ENCODE measurements at places on chromosomes 5 and 9.

- DNase-seq, result no peak
Observed at GRCh38 chr5:103519550-103519949, 43.0 kb downstream of the NUDT12 start.

GRCh38 chr5:150672237-150672883 lies 11.3 kb downstream of the MYOZ3 start:
- no peak for DNase-seq

DNA sequence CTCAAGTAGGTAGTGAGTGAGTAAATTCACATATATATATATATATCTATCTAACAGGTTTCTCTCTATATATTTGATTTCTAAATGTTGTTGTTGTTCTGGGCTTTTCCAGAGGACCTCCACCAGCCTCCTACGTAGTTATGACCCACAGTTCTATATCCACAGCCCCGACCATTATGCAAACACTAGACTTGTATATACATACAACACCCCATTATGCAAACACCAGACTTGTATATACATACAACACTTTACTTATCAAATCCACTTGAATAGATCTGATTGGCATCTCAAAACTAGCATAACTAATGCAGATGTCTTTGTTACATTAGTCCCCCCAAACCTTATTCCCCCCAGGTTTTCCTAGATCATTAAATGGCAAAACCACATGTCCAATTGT lies 108.7 kb downstream of the JAKMIP2 start:
- DNase-seq, result no peak

GRCh38 chr5:137478043-137478442 lies 21.1 kb downstream of the SPOCK1 start:
- DNase-seq, result peak; percentile 37

DNA sequence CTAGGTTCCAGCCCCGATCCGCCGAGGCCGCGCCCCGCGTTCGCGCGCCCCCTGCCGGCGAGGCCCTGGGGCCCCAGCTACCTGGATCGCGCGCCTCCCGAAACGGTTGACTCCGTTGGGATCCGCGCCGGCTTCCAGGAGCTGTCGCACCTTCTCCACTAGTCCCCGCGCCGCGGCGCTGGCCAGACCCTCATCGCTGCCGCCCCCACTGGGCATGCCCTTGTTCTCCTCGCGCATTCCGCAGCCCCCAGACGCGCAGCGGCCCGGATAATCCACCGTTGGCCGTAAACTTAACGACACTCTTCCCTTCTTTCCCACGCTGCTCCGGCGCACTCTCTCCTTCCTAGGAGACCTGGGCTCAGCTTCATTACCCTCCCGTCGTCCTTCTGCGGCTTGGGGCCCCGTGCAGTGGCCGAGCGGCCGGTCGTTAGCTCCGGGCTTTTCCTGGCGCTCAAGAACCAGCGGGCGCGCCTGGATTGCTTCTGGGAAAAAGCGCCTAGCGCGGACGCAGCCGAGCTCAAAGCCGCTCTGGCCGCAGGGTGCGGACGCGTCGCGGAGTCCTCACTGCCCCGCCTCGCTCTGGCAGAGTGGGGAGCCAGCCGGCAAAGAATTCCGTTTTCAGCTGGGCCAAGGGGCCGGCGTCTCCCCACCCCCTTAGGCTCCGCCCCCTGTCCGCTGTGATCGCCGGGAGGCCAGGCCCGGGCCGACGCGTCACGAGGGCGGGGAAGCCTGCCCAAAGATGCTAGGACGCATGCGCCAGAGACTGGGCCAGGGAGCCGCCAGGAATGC lies at the start of gene CDKN2B:
Gene CDKN2B (minus strand): TSS at position 589 of the 789 bp plus-strand sequence. CDS start 352 bp downstream, at position 237.
- peak; percentile 97 for DNase-seq

DNA sequence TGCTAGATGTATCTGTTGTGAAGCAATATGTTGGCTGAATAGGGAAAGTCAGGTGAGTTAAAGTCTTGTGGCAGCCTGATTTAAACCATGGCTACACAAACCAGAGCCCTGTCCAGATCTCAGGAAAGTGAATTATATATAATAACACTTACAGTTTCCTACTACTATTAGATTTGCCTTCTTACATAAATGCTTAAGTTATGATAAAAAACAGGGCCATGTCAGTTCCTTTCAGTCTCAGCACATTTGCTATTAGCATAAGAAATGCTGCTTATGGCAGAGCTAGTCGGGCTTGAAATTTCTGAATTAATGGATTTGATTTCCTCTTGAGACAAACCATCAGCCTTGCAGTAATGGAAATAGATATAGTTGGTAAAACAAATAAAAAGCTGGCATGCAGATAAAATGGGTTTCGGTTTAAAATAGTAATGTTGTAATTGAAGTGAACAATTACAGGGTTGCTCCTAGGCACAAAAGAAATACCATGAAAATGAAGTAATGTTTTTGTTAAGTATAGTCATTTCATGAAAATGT lies 664.2 kb upstream of the ZNF608 start:
- DNase-seq, result peak; percentile 59

- DNase-seq, result no peak
Observed at GRCh38 chr5:6480133-6481051, 31.7 kb downstream of the UBE2QL1 start.

GRCh38 chr5:71475788-71476384 lies 20.4 kb downstream of the BDP1 start:
- peak; percentile 30 for DNase-seq
